ENCODE measurements at places on chromosomes 5 and 9. TPM values are rescaled to one million over a fixed set of nuclear protein-coding genes. Genes with fewer than 3 reads are reported as not detected.

DNA sequence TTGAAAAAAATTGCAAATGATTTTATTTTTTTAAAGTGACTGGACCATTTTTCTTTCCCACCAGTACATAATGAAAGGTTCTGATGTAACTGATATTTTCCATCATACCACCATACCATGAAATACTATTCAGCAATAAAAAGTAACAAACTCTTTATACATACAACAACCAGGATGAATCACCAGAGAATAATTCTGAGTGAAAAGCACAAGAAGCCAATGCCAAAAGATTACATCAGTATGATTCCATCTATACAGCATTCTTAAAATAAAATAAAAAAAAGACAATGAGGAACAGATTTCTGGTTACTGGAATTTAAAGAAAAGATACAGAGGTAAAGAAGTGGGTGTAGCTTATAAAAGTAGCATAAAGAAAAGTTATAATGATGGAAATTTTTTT lies 423.7 kb upstream of the ST8SIA4 start:
- DNase-seq: no peak

- DNase-seq: no peak
Measured at GRCh38 chr5:14712666-14713065, 48.1 kb downstream of the OTULIN start.

DNA sequence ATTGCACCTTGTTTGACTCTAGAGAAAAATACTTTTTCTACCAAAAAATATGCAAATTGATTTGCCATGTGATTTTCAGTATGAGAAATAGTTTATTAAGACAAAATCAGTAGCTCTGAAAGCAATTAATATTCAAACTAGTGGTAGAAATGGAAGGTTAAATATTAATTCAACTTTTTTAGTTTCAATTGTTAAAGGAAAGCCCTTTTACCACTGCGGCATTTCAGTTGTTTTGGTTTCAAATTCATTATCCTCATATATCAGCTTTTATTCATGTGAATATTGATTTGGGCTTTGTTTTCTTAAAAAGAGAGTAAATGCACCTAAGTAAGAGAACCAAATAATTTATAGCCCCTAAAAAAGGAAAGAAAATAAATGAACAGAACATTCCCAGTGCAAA lies 660.6 kb upstream of the CHD1 start:
- DNase-seq: no peak

DNA sequence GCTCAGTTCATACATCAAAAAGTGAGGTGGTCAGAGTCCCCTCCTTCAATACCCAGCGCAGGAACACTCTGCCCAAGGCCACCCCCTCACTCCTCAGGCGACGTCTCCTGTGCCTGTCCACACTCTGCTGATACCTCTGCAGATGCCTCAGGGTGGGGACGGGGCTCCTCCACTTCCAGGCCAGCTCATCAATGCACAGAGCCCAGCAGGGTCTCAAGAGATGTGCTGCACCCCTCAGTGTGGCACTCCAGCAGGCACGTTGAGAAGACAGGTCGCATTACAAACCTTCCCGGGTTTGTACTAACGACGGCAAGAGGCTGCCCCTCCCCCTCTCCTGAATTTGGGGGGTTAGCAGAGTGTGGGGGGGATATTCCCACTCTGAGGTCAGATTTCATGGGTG lies 128.5 kb downstream of the ZNF354C start:
- DNase-seq: no peak

Gene SPINK6
- total RNA-seq: not detected

Gene ANKRD31
- total RNA-seq: 0.37 TPM

Gene HTR1A
- not detected for total RNA-seq

Gene CCNO
- not detected for total RNA-seq

DNA sequence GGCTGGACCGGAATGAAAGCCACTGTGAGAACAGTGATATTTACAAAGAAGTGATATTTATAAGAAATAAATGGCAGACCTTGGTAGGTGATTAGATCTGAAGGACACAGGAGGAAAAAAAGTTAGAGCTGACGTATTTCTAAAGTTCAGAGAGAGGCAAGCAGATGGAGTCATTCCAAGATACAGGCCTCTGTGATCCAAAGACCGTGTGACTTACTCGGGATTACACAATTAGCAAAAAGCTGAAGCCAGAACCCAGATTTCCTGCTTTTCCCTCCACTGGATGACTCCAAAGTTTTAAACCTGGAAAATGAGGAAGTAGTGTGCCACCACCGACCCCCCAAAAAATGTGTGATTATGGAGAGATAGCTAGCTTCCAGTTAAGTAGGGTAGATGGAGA lies 3.1 kb upstream of the DOCK8 start:
- DNase-seq: no peak

- no peak for DNase-seq
Measured at GRCh38 chr5:134149571-134150303, 27.0 kb downstream of the SKP1 start.

Gene DNAI1
- total RNA-seq: not detected

DNA sequence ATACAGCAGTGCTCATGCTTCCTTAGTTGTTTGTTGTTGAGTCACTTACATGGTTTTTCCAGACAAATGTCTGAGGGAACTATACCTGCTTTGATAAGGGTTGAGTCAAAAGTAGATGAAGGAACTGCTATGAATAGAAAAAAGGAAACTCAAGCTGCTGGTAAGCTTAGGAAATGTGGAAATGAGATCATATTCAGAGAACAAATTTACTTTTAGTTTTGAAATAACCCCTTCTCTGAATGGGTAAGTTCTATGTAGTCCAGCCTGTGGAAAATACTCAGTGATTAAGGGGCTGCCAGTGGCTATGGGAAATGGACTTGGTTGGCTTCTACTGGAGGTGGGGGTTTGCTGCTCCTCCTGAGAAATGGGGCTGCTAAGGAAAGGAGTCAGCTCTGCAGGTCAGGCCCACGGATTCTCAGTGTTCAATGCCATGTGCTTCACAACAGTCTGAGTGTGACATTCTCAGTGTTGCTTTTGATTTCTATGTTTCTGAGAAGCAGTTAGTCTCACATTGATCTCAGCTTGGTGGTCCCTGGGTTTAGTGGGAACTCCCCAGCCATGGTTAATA lies 47.7 kb upstream of the GLRX start:
- peak; percentile 25 for DNase-seq

Gene TOMM5
- total RNA-seq: 235 TPM

- no peak for DNase-seq
Measured at GRCh38 chr5:29720954-29721353, 1472.5 kb upstream of the CDH6 start.

DNA sequence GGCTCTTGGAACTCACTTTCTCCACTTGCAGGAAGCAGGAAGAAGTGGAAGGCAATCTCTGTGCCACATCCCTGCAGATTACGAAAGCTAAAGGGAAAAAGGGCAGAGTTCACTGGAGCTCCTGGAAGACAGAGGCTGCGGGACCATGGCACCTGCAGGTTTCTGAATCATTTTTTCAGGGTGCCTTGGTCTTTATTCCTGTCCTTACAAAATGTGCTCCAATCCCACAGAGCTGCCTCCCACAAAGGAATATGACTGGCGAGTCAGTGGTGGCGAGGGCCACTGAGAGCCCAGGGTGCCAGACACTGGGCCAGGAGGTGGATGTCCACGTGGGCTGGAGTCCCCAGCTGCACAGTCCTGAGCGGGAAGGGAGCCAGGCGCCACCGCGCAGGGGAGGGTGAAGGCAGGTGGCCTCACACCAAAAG lies 183.0 kb downstream of the FANCC start:
- no peak for DNase-seq

- DNase-seq: no peak
Measured at GRCh38 chr9:121282277-121283079, 14.5 kb downstream of the GSN start.

Gene C7
- 0.63 TPM for total RNA-seq

DNA sequence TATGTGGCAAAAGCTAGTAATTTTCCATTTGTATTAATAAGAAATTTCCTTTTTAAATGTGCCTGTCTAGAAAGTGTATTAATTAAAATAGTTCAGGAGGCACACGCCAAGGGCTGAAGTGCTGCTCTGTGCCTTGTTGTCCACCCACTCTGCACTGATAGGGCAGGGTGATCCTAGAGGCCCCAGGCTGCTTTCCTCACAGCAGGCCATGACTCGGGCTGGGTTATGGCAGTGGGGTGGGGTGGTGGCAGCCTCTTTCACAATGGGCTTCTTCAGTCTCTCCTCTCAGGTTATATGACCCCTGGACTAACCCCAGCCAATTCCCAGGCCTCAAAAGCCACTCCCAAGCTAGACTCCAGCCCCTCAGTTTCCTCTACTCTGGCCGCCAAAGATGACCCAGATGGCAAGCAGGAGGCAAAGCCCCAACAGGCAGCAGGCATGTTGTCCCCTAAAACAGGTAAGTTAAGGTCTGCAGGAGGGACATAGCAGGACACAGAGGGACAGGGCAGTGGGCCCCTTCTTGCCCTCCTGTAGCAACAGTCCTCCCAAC lies 19.5 kb downstream of the CD74 start:
- DNase-seq: no peak

Gene TRIP13
- total RNA-seq: 11.2 TPM

Gene CCDC152
- 10.8 TPM for total RNA-seq

DNA sequence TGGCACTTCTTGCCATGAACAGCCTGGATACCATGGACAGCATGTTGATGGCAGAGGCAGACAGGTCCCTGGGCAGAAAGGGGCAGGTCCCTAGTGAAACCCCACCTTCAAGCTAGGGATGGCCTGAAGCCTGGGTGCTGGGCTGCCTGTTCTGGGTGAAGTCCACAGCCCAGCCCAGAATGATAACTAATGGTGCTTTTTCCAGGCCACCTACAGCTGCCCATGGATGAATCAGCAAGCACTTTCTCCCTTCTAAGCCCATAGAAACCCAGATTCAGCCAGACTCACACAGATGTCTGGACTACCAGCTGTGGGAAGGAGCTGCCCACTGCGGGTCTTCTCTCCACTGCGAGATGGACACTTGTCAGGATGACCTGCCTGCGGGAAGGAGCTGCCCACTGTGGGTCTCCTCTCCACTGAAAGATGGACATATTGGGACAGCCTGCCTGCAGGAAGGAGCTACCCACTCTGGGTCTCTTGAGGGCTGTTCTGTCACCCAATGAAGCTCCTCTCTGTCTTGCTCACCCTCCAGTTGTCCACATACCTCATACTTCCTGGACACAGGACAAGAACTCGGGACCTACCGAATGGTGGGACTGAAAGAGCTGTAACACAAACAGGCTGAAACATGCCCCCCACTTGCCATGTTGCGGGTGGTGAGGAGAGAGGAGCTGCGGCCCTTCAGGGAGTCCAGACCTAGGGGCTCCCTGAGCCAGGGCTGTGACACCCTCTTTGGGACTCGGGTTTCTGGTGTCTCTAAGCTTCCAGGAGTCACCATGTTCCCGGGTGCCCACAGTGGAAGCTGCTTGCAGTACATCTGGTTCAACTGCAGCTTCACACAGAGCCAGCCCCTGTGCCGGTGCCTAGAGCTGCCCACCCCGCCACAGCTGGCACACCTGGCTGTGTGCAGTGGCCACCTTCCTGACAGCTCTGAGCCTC lies 60.7 kb upstream of the SYNPO start:
- no peak for DNase-seq

DNA sequence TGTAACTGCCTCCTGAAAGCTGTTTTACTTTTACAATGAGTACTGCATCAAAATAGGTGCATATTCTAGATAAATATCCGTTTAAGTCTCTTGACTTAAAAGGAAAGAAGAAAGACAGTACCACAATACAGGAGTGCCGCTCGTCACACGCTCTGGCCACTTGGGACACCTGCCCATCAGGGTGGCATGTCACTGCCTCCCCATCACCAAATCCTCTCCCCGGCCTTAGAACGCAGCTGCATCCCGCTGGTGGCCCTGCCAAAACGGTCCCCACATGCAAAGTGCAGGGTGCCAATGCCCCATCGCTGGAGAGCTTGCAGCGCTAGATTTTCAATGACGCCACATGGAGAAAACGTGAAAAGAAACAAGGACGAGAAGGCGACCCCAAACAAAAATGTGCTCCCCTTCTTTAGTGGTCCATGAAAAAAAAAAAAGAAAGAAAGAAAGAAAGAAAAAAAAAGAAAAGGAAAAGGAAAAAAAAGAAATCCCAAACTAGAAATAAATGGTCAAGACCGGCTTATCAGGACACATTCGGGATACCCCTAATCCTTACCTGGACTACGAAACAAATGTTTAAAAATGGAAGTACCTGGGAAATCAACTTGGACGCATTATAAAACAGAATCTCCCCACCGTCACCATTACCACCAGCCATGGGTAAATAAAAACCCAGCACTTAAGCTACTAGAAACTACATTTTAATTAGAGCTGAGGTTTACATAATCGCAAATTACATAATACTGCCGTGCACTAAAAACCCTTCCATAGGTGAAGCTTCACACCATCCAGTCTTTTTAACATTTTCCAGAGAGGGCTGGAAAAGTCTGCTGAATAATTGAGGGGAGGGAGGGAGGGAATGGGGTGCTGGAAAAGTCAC lies 1.0 kb downstream of the ANKH start:
- DNase-seq: peak; percentile 9

DNA sequence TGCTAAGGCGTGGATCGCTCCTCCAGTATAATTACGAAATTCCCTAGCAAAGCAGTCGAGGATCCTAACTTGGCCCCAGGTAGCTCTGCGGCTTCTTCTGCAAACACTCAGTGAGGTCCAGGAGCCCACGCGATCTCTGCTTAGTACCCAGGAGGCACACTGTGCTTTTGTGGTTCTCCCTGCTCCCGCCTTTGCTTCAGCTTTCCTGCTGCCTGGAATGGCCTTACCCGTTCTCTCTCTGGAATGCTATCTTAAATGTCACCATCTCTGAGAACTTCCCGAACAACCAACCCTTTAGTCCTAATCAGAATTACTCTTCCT lies 639 bp downstream of the INVS start:
- DNase-seq: no peak

Gene DOLK
- 14.4 TPM for total RNA-seq

Gene OR1J2
- total RNA-seq: not detected

DNA sequence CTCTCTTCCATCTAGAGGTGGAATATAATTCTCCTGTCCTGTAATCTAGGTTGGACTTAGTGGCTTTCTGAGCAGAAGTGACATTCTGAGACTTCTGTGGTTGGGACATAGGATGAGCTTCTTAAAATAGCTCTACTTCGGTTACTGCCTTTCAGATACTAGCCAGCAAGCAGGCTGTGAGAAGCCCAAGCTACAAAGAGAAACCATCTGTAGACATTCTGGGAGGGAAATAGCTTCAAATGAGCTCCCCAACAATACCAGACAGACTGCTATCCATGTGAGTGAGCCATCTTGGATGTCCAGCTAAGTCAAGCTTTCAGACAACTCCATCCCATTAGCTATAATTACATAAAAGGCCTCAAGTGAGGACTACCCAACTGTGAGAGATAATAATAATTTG lies 568.9 kb downstream of the DMRTA1 start:
- no peak for DNase-seq

GRCh38 chr5:89351222-89351621 lies 468.2 kb upstream of the MEF2C start:
- no peak for DNase-seq

DNA sequence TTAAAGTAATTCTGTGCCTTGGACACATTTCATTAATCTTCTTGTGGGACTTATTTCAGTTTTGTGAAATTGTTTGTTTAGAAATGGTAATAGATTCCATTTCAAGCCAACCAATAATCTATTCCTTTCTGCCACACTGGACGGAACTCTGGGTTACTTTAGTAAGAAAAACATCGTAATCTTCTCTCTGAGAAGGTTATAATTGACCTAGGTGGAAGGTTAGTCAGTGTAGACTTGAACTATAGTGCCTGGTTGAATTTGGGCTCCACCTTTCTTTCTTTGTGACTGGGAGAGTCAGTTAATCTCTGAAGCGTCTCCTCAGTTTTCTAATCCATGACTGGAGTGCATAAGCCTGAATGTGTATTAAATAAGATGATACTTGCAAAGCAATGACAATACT lies 89.7 kb upstream of the PRLR start:
- DNase-seq: no peak

Data from activated T-cell treated with anti-CD3 and anti-CD28 coated beads, Interleukin-2, amount 50 U/mL, for 4 hours (primary cell).